ENCODE measurements at places on chromosomes 1 and 21.

GRCh38 chr1:29547300-29547699 is 311.0 kb downstream of the PTPRU start:
- DNase-seq: no peak

GRCh38 chr1:234222561-234223280 is 150.5 kb upstream of the COA6 start:
- no peak for DNase-seq

- no peak for DNase-seq
These were observed 49.5 kb upstream of the RAB4A start for GRCh38 chr1:229221106-229222019.

- DNase-seq: no peak
These were observed 319.2 kb downstream of the NTNG1 start for GRCh38 chr1:107460035-107460434.

GRCh38 chr1:202656951-202657646 is 53.2 kb downstream of the SYT2 start:
- DNase-seq: no peak

DNA sequence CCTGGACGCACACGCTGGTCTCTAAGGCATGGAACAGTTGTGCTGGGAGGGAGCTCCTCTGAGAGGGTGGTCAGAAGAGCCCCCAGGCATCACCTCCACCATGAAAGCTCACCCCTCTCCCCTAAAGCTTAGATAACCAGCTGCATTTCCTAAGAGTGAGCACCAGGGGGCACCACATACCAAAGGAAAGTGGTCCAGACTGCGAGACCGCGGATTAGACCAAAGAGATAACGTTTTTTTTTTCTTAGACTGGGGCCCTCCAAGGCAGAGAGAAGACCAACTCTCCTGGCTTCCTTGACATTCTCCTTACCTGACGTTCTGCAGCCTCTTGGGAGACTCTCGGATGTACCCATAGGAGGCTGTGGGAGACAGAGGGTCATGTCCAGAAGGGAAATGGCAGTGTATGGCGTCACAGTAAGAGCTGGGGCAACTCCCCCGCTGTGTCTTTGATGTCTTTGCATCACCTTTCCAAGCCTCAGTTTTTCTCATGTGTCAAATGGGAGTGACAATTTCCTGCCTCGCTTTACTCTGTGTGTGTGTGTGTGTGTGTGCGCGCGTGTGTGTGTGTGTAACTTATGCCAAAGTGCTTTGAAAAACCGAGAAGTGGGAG is 12.3 kb upstream of the IFNLR1 start:
- peak; percentile 73 for DNase-seq

GRCh38 chr1:7422966-7423365 is 348.1 kb upstream of the VAMP3 start:
- DNase-seq: no peak

- DNase-seq: peak; percentile 31
These were observed 97.4 kb upstream of the KCNJ15 start for GRCh38 chr21:38159355-38159754.

Data from T-cell (primary cell).